ENCODE measurements at places on chromosomes 5 and 9.

DNA sequence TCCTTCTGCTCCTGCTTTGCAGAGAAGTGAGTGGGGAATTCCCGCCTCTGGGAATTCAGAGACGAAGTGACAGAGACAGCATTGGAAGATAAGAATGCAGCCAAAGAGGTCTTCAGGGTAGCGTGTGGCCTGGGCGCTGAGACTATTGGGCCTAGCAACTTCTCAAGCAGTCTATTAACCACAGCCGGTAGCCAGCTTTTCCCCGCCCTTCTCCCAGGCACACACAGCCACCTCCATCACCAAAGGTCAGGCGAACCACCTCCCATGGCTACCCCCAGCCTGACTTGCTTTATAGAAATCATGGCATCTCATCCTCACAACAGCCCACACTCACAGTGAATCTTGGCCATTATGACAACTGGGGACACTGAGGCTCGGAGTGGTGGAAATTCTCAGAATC, 124.2 kb downstream of the KCNIP1 start:
- DNase-seq: no peak

GRCh38 chr9:71764891-71765290, 3.4 kb downstream of the CEMIP2 start:
- no peak for DNase-seq

DNA sequence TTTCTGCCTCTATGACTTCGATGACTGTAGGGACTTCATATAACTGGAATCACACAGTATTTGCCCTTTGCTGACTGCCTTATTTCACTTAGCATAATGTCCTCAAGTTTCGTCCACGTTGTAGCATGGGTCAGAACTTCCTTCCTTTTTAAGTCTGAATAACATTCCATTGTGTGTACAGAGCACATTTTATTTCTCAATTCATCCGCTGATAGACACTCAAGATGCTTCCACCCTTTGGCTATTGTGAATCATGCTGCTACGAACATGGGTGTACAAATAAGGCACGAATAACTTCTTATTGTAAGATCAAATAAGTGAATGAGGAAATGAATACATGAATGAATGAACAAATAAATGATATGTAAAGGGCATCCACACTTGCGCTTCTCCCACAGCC, 13.0 kb downstream of the BARX1 start:
- no peak for DNase-seq

DNA sequence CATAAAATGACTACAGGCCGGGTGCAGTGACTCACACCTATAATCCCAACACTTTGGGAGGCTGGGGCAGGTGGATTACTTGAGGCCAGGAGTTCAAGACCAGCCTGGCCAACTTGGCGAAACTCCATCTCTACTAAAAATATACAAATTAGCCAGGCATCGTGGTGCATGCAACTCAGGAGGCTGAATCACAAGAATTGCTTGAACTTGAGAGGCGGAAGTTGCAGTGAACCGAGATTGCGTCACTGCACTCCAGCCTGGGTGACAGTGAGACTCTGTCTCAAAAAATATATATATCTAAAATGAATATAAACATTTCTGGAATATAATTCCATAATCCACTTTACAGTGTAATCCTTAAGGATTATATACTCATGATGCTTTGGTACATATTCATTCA, 66.5 kb downstream of the TEX10 start:
- DNase-seq: no peak

GRCh38 chr9:107180206-107180605, 102.9 kb upstream of the RAD23B start:
- no peak for DNase-seq

DNA sequence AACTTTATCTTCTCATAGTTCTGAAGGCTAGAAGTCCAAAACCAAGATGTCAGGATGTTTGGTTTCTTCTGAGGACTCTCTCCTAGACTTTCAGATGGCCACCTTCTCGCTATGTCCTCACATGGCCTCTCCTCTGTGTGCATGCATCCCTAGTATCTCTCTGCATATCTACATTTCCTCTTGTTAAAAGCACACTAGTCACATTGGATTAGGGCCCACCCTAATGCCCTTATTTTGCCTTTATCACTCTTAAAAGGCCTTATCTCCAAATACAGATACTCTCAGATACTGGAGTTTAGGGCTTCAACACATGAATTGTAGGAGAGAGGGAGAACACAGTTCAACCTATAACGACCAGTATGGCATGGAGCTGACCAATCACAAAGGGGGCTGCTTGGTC, 151.7 kb downstream of the PRELID2 start:
- DNase-seq: no peak

DNA sequence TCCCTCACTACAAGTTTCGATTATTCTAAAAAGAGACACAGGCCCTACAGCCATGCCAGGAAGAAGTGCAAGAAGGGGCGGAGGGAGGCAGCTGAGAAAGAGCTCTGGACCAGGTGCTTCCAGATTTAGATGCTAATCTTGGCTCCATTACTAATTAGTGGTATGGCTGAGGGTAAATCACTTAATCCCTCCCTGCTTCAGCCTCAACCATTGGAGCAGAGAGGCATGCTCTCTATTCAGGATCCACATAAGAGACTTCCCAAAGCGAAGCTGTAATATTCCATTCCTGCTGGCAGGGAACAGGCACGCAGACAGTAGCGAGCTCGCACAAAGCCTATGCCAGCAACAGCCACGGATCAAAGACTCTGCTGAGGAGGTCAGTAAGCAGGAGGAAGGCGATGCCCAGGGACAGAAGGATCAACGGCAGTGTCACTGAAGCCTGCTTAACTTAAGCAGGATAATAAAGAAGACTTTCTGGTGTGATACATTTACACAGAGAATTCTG, 24.2 kb downstream of the LIFR start:
- DNase-seq: no peak

DNA sequence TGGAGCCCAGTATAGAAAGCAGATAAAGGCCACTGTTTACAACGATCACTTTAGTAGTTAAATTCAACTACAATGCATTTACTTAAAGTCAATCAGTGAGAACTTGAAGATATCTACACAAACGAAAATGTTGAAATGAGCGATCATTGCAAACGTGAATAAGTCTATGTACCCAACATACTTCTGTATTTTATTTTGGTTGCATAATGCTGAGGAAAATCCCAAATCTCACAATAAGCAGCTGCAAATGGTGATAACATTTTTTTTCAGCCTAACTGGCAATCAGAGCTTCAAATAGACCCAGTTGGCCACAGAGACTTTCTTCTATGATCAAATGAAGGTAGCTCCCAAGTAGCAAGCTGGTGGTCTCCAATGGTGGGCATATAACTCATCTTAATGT, 32.1 kb downstream of the PDGFRB start:
- no peak for DNase-seq

GRCh38 chr9:4417578-4418325, 72.5 kb upstream of the SLC1A1 start:
- DNase-seq: no peak

GRCh38 chr9:137402746-137403145, 20.2 kb downstream of the EXD3 start:
- DNase-seq: no peak

DNA sequence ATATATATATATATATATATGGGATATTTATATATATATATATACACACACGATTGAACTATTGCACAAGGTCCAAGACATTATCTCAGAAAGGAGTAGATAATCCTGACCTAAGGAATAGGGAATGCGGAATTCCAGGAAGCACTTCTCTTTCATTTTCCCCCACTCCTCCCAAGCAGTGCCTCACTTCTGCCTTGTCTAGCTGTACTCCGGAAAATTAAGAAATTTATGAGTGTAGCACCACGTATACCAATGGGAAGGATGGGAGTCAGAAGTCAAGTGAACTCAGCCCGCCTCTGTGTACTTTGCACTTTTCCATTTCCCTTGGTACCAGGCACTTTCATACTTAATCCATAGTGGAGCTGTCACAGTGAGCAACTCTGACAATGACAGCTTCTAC, 10.9 kb downstream of the SLC36A1 start:
- DNase-seq: no peak

DNA sequence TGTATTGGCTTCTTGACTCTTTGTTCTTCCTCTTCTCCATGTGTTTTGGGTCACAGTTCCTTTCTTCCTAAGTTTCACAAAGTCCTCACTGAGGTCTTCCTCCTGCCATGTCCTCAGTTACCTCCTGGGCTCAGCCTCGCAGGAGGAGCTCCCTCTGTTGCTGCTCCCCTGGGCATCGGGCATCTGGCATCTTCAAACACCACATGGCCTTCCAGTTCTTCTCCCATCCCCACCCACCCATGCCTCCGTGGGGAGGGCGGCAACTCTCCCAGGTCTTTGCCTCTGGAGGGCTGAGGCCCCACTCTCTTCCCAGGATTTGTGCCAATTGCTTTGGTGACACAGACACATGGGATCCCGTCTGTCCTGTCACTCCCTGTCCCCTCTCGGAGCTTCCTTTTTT, 22.8 kb downstream of the MRPL36 start:
- DNase-seq: no peak

GRCh38 chr5:172373680-172374079, 80.6 kb downstream of the SH3PXD2B start:
- no peak for DNase-seq

DNA sequence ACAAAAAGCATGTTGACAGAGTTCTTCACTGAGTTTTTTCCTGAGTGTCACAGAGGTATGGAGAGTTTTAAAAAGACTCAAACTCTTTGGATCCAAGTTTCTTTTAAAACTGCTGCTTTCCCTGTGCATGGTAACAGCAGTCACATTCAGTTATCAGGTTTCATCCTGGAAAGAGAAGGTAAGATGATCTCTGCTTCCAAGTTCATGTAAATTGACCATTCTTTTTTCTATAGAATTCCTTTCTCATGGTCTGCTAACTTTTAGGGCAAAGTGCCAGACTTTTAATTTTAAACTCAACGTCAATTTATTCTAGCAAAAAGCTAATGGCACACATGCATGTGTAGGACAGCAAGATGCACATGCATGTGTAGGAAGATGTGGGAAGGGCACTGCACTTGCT, 52.5 kb upstream of the PRLR start:
- DNase-seq: no peak

GRCh38 chr9:134782921-134783698, 97.5 kb upstream of the FCN2 start:
- no peak for DNase-seq

GRCh38 chr5:83011985-83012384, 65.2 kb downstream of the TMEM167A start:
- no peak for DNase-seq

GRCh38 chr5:73412597-73412988, 36.0 kb downstream of the FOXD1 start:
- DNase-seq: no peak

GRCh38 chr9:137026384-137026783, 1.7 kb downstream of the ABCA2 start:
- no peak for DNase-seq

DNA sequence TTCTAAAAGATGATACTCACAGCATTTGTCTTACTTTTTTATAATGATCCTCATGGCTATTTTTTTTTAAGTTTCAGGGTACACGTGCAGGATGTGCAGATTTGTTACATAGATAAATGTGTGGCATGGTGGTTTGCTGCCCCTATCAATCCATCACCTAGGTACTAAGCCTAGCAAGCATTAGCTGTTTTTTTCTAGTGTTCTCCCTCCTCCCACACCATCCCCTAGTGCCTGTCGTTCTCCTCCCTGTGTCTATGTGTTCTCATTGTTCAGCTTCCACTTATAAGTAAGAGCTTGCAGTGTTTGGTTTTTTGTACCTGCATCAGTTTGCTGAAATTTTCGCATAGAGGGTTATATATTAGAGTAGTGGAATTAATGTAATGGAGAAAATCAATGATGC, 189.1 kb upstream of the CDH12 start:
- DNase-seq: no peak
